ENCODE measurements at places on chromosomes 6 and 20.

- DNase-seq: no peak
These were observed 102.2 kb upstream of the SASH1 start for GRCh38 chr6:148240461-148240840.

GRCh38 chr6:30154061-30154460, 7.0 kb downstream of the TRIM10 start:
- peak; percentile 61 for DNase-seq

GRCh38 chr6:132227904-132228303, 173.4 kb downstream of the MOXD1 start:
- no peak for DNase-seq

GRCh38 chr6:37029249-37029971, 24.0 kb downstream of the FGD2 start:
- DNase-seq: no peak

DNA sequence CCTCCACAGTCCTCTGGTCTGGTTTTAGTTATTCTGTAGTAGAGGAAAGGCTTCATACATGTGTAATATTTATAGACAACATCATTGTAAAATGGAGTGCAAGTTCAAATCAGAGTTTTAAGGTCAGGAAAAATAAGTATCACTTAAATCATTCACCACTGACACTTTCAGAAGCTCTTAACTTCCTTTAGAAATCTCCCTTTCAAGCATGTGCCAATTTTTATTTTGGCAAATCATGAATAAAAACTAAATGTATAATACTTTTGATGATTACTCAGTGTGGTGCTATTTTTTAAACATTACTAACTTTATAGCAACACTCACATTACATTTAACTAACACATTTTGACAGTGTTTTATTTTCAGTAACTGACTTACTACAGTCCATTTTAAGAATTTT, 112.2 kb downstream of the OGFRL1 start:
- no peak for DNase-seq

DNA sequence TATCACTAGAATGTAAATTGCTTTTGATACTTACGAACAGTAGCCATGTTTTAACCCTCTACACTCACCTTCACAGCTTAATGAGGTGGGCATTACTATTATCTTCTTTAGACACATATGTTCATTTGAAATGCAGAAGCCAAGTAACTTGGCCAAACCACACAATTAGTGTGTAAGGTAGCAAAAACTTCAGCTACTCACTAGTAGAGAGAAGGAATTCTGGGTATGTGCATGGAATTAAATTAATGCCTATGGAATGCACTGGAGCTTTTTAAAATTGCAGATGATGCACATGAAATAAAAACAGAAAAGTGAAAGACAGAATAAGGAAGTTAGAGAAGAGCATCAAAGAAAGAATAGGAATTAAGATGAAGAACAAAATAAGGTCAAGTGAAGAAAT, 494.0 kb downstream of the ADGRB3 start:
- DNase-seq: no peak

DNA sequence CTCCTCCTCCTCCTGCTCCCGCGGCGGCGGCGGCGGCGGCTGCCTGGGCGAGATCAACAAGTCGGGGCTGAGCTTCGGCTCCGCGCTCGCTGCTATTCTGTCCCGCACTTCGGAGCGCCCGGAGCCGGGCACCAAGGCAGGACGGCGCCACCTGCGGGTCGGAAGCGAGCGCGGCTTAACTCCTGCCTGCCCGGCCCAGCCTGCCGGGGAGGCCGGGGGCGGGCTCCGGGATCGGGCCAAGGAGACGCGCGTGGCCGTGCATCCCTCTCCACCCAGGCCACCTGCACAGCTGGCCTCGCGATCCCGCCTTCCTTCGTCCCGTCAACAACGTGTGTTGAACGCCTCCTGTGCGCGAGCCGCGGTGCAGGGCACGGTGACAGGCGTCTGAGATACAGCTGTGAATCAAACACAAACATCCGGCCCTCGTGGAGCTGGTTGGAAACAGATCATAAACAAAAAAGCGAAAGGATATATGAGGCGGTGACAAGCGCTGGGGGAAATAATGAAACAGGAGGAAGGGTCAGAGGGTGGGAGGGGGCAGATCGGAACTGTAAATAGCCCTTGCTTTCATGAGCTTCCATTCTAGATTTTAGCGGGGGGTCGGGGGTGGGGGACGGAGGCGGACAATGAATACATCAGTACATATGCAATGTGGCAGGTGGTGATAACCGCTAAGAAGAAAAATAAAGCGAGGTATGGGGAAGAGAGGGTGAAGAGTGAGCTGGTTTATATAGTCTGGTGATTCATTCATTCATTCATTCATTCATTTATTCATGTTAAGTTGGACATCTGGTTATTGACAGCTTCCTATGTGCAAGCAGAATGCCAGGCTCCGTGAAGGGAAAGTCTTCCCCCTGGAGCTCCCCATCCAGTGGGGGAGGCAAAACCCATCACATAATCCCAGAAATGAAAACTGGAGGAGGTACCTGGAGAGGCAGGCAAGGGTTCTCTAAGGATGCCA, 2.0 kb upstream of the KCNB1 start:
- DNase-seq: peak; percentile 67

- DNase-seq: no peak
These were observed 134.7 kb upstream of the RNF24 start for GRCh38 chr20:4150070-4150441.

DNA sequence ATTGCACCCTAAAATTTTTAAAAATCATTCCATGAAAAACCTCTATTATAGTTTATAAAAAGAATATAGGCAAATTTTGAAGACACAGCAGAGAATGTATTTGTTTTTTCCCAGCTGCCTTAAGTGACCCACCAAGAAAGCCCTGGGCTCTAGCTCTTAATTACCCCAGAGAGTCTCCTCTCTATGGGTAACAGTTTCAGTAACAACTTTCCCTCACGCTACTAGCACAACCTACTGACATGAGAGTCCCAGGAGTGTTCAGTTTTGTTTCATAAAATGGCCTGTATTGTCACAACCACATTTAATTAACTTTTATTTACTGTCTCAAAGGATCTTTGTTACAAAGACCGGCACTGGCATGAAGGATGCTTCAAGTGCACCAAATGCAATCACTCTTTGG, 41.5 kb downstream of the FHL5 start:
- DNase-seq: no peak

GRCh38 chr6:156935000-156935399, 157.8 kb downstream of the ARID1B start:
- DNase-seq: no peak

DNA sequence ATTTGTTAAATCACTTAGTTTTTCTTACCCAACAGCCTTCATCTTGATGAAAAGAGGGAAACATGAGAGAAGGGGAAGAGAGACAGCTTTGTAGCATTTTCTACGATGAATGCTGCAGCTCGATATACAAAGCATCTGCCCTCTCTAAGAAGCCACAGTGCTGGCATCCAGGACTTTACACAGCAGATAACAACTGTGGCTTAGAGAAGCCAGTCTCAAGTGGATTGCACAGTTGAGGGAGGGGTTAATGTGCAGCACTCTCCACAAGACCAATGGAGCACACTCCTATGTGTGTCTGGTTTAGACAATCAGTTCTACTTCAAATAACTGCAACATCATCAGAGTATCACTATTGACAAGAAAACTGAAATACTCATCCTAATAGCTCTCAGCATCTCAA, 5.8 kb downstream of the C6orf120 start:
- DNase-seq: no peak

DNA sequence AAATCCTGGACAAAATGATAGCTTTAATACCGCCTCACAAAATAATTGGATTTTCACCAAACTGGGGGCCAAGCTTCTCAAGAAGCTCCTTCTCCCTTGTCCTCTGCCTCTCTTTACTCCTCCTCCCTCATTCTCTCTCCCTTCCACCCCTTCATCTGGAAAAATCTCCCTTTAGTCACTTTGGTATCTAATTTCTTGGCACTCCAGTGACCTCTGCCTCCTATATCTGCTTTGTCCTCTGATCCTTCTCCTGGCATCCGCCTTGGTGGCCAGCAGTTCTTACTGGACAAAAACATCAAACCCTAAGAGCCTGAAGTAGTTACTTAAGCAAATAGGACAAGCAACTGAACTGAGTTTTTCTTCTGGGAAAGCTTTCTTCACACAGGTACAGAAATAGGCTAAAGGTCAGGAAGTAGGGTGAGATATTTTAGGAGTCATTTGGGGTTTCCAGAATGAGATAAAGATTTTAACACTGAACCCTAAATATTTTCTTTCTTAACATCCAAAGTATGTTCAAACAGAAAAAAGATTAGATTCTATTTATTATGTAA, 220.7 kb downstream of the ARHGAP18 start:
- DNase-seq: no peak

GRCh38 chr6:152669895-152670294, 27.8 kb upstream of the MYCT1 start:
- DNase-seq: no peak

GRCh38 chr20:44832724-44833123, 22.4 kb upstream of the RIMS4 start:
- DNase-seq: no peak
